ENCODE measurements at places on chromosomes 1 and 21.

GRCh38 chr1:17245816-17246325 lies 3.0 kb upstream of the PADI3 start:
- DNase-seq, result no peak

DNA sequence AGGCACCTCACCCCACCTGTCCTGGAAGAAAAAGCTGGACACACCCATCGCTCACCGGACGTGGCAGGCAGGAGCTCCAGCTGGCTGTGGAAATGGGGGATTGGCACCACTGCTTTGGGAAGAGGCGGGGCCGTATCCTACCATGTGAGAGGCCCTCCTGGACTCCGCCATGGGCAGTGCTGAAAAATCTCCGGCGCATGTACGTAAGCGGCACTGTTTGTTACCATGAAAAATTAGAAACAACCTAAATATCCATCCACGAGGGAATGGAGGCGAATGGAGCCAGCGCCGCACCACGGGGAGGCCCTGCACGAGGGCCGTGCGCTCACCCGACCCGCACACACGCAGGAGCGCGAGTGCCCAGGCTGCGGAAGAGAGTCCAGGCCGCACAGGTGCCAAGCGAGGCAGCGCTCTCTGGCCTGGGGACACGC lies 3.1 kb downstream of the KRTAP10-8 start:
- no peak for DNase-seq

DNA sequence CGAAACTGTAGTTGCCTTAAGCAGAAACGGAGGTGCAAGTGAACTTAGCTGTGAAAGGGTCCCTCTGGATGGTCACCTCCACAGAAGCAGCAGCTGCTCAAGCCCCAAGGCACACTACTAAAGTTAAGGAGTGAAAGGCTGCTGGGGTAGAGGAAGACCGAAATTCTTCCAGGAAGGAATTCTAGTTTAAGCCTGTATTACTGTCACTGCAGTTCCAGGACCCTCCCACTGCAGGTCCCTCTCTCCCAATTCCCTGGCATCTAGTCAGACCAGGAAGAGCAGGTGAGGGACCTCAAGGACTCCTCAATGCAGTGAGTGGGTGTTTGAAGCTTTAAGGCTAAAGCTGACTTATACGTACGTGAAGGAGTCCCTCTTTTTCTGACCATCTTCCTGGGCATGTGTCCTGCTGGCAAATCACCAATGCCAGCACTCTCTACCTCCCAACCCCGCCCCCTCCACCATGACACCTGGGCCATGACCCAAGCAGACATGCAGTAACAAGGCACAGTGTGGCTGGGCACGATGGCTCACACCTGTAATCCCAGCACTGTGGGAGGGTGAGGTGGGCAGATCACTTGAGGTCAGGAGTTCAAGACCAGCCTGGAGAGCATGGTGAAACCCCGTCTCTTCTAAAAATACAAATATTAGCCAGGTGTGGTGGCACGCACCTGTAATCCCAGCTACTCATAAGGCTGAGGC lies 57.2 kb downstream of the TGFBR3 start:
- no peak for DNase-seq

GRCh38 chr1:183019860-183020259 lies 3.4 kb upstream of the LAMC1 start:
- DNase-seq, result peak; percentile 52

GRCh38 chr21:34974162-34974981 lies 74.7 kb downstream of the RUNX1 start:
- DNase-seq, result peak; percentile 19

- DNase-seq, result no peak
Observed at GRCh38 chr1:181143102-181143859, 54.8 kb downstream of the IER5 start.

DNA sequence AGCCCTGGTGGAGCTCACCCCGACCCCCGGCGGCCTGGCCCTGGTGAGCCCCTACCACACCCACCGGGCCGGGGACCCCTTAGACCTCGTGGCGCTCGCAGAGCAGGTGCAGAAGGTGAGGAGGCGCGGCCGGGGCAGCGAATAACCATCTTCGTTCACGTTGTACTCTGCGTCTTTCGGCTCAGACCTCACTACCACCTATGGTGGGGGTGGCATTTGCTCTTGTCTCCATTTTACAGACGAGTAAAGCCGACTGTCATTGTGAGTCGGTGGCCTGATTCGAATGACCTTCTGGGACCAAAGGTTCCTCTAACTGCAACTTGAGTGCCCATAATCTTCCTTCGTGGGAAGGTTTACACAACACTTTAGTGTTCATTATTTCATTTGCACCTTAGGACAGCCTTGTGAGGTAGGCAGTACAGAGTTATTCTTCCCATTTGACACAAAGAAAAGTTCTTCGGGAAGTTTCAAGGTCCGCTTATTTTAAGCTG lies 506 bp downstream of the C1orf50 start:
- peak; percentile 5 for DNase-seq

DNA sequence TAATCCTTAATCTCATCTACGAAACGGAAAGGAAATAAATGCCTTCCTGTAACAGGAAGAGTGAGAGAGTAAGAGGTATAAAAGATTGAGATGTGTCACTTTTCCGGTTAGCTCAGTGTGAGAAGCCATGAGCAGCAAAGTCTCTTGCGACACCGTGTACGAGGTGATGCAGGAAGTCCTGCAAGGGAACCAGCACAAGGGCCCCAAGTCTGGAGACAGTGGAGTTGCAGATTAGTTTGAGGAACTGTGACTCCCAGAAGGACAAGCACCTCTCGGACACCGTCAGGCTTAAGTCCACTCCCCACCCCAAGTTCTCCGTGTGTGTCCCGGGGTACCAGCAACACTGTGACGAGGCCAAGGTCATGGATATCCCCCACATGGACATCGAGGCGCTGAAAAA lies 592.3 kb upstream of the ADGRL2 start:
- DNase-seq, result no peak

DNA sequence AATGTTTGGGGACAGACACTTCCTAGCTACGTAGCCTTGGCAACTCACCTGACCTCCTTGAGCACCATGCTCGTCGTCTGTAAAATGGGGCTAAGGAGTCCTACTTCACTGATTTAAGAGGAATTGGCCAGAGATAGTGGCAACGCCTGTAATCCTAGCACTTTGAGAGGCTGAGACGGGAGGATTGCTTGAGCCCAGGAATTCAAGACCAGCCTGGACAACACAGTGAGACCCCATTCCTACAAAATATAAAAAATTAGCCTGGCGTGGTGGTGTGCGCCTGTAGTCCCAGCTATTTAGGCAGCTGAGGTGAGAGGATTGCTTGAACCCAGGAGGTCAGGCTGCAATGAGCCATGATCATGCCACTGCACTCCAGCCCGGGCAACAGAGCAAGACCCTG lies 4.5 kb downstream of the SYTL1 start:
- DNase-seq, result no peak

- DNase-seq, result no peak
Observed at GRCh38 chr1:235483090-235483489, 21.2 kb downstream of the B3GALNT2 start.

DNA sequence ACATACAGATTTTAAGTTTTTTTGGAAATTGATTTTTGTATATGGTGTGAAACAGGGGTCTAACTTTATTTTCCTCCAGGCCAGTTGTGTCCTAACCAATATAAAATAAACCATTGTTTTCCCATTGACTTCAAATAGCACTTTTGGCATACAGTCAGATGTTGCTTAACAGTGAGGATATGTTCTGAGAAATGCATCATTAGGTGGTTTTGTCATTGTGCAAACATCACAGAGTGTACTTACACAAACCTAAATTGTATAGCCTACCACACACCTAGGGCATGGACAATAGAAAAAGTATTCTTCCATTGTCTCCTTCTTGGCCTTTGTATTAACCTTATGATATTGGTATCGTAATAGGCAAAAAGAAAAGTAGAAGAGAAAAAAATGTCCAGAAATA lies 37.4 kb upstream of the DISP1 start:
- no peak for DNase-seq

DNA sequence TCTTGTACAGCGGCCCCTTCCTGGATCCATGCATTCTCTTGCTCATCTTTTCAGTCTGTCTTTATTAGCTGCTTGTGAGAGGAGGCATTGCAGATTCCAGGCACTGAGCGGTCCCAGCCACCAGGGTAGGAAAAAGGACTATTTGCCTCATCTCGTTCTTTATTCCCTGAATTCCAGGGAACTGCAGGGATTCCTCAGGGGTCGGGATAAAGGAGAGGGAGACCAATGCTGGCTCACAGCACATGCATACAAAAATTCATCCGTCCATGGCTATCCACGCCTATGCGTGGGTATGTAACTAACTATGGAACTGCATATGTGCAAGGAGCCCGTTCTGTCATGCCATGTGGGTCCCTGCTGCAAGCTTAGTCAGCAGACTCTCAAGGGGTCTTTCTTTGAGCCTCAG lies 879 bp upstream of the PLPPR5 start:
- DNase-seq, result no peak

GRCh38 chr1:169884634-169885033 lies 9.1 kb downstream of the SCYL3 start:
- DNase-seq, result no peak

DNA sequence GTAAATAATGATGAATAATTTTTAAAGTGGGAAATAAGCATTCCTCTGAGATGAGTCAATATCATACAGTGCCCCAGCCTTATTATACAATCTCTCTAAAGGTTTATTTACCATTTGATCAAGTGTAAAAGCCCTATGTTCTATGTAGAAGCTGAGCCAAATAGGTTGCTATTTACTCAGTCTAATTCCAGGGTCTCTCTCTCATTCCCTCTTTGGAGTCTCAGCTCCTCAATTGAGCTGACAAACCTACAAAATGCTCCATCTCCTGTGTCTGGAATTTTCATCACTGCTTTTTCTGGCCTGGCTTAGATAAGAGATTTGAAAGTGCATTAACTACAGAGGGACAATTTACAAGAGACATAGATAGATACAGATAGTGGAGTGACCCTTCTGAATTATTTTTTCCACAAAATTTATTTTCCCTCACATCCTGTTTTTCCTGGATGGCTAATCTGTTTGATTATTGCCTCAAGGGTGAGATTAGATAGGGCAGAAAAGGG lies 24.8 kb upstream of the USH2A start:
- no peak for DNase-seq

DNA sequence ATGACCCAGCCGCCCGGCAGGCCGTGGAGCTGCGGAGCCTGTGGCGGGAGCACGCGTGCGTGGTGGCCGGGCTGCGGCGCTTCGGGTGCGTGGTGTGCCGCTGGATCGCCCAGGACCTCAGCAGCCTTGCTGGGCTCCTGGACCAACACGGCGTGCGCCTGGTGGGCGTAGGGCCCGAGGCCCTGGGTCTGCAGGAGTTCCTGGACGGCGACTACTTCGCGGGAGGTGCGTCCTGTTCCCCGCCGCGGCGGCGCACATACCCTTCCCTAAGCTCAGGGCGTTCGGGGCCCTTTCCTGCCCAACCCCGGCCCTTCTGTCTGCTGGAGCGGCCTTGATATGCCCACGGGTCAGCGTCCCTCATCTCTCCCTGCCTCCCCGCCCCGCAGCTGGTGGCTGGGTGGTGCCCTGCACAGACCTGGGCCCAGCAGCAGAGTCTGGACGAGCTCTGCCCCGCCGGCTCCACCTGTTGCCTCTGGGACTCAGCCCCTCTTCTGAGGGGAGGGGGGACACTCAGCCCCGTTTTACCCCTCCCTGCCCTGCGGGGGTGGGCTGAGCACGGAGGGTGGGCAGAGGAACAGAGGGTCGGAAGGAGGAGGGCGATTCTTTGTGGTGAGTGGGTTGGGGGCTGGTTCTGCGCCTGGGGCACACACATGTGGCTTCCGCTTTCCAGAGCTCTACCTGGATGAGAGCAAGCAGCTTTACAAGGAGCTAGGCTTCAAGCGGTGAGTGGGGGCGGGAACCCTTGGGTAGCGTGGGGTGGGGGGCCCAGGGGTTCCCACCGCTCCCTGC lies 688 bp downstream of the PRXL2B start:
- DNase-seq, result peak; percentile 14

- no peak for DNase-seq
Observed at GRCh38 chr1:221743416-221744208, 1.7 kb upstream of the DUSP10 start.

DNA sequence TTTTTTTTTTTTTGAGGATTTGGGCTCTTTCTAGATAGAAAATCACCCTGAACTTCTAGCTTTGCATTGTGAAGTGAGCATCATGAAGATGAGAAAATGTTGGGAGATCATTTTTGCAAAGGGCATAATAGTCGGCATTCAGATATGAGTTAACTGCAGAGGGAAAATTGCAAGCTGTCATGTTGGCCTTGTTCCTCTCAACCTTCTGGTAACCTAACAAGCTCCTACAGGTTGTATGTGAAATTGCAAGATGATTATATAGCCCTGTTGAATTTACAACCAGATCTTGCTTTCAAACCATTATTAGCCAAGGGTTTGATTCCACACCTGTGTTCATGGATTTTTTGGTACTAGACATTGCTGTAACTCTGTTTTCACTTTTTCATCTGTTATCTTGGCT lies 2.2 kb downstream of the ELOA start:
- DNase-seq, result peak; percentile 56

- DNase-seq, result no peak
Observed at GRCh38 chr1:208004851-208005250, 93.9 kb upstream of the CD34 start.

DNA sequence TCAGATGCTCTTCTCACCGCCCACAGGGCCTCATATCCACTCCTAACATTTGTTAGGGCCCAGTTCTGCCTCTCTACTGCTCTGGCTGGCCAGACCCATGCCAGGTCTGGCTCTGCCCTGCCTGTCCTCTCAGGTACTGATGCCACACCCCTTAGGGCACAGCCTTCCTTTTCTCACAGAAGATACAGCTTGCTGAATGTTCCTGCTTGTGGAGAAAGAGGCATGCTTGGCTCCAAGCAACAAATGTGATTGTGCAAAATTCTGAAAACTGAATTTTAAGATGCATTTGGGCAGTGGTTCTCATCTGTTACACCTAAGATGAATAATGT lies 178.1 kb downstream of the TGFBR3 start:
- no peak for DNase-seq

- peak; percentile 6 for DNase-seq
Observed at GRCh38 chr1:101025283-101025656, 314 bp downstream of the DPH5 start.

GRCh38 chr1:201903135-201903534 lies 14.4 kb downstream of the SHISA4 start:
- no peak for DNase-seq

- DNase-seq, result no peak
Observed at GRCh38 chr1:230558324-230558723, 84.0 kb upstream of the COG2 start.

DNA sequence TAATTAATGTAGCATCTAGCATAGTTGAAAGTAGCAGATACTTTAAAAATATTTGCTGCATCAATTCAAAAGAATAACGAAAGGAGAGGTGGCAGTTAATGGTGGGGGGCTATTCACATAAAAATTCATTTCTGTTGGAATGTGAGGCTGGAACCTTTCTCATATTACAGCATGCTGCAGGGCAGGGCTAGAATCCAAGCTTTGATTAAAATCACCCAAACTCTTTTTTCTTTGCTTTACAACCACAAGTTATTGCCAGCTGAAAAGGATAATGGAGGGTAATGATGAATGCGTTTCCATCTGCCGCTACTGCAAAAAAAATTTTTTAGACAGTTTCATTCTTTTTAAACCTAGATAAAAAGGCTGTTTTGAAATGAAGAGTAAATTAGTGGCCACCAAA lies 9.8 kb downstream of the DISP1 start:
- DNase-seq, result no peak

DNA sequence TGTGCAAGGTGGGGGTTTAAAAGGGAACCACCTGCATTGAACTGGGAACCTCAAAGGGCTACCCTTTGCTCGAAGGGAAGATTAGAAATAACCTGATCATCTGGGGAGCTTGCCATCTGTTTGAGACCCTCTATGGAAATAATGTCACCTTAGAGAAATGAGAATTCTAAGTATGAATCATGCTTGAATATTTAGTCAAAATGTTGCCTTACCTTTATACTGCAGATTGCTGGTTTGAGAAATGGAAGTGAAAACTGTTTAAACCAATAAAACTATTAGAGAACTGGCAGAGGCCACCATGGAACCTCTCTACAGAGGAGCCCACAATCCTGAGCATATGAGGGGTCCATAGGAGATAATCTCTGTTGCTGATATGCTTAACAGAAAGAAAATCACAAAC lies 131.2 kb upstream of the FAM78B start:
- no peak for DNase-seq
